D341Med (cell line): ENCODE measurements at places on chromosomes 4 and X.
A peak's percentile ranks its signal among the peaks of the same experiment; 100 is the strongest.

GRCh38 chr4:183106839-183107238 lies 7.8 kb downstream of the WWC2 start:
- DNase-seq, result no peak

DNA sequence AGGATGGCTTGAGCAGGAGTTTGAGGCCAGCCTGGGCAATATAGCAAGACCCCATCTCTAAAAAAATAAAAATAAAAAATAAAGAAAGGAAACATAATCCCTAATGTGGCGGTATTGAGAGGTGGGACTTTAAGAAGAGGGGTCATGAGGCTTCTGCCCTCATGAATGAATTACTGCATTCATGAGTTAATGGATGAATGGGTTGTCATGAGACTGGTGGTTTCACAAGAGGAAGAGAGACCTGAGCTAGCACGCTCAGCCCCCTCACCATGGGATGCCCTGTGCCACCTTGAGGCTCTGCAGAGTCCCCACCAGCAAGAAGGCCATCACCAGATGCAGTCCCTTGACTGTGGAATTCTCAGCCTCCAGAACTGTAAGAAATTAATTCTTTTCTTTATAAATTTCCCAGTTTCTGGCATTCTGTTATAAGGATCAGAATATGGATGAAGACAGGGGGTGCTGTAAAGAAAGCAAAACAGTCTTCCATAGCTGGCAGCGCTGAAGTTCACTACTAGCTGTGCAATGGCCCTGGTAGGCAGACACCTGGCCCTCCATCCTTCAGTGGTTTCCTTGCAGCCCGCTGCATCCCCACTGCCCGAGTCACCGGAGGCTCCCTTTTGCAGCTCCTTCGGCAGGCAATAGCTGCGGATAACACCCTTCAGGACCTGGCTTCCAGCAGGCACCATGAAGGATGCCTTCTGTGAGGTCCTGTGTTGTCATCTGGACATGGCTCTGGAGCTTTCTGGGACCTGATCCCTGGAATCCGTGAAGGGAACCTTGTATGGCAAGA lies 44.8 kb upstream of the NSG1 start:
- no peak for DNase-seq

GRCh38 chrX:150587585-150588503 lies 19.4 kb downstream of the MTM1 start:
- peak; percentile 43 for DNase-seq

- DNase-seq, result no peak
Measured at GRCh38 chr4:166838975-166839614, 395.2 kb downstream of the SPOCK3 start.

GRCh38 chr4:74410272-74410671 lies 34.7 kb upstream of the AREG start:
- DNase-seq, result no peak

DNA sequence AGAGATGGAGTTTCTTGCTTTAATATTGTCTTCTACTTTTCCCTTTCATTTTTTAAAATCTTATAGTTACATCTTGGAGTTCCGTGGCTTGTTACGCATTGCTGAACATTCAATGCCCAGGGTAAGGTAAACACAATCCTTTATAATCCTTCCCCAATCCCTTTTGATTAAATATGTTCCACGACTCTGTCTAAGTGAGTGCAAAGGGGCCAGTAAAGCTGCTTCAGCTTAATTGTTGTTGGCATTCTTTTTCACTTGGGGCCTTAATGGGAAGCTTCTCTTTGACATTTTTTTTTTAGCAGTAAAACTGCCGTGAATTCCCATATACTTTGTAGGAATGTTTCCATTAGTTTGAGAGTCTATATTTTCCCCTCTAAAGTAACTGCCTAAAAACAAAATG lies 1028.1 kb downstream of the C4orf33 start:
- peak; percentile 45 for DNase-seq

DNA sequence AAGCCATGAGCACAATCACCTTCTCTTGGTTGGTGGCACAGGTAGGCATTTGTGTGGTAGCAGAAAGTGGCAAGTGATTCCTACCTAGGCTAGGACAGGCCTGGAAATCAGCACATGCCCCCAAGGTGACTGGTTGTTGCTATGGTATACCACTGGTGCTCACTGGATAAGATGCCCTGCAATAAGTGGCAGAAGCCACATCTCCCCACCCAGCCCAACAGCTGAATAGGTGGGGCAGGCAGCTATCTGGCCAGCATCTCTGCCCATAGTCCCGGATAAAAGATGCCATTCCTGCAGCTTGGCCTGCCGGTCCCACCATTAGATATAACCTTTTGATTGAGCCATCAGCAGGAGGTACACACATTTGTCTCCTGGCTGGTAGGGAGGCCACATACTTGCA lies 21.1 kb downstream of the AMER1 start:
- no peak for DNase-seq

DNA sequence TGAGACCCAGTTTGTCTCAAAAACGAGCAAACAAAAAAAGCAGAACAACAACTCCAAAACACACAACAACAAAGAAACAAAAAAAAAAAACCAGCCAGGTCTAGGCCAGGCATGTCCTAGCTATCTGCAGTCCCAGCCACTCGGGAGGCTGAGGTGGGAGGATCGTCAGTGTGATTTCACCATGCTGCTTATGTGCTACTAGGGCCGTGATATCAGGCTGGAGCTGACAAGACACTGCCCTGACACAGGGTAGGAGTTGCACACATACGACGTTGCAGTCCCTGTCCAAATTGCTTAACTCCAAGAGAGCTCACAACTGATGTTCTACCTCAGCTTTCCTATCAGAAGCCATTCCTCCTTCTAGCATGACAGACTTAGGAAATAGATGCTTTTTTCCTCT lies 204.9 kb downstream of the AASDH start:
- DNase-seq, result no peak

- DNase-seq, result peak; percentile 25
Measured at GRCh38 chrX:123422875-123423274, 238.8 kb downstream of the GRIA3 start.

DNA sequence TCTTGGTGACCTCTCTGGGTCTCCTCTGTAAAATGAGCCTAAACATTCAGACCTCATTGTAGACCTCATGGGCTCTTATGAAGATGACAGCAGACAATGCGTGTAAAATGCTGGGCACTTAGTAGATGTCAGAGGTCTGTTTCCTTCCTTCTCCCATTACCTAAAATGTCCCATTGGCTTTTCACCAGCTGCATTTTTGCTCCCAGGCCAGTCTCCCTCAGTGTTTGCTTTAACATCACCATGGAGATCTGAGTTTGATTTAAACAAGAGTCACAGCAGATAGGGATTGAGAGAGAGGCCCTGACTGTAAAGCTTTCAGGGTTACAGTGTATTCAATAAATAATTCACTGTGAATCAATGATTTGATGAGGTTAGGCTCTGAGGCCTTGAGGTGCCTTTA lies 24.3 kb downstream of the PSAPL1 start:
- DNase-seq, result no peak
